NCI-H526 treated with DMSO at 0.1 percent for 48 hours (cell line): ENCODE measurements at places on chromosomes 13 and 19.

- DNase-seq, result no peak
These were observed 272.7 kb downstream of the DIAPH3 start for GRCh38 chr13:59891053-59891452.

GRCh38 chr19:31572102-31572975 lies 223.1 kb upstream of the TSHZ3 start:
- no peak for DNase-seq

- peak; percentile 55 for DNase-seq
These were observed 102.8 kb downstream of the TEX29 start for GRCh38 chr13:111423168-111423785.

DNA sequence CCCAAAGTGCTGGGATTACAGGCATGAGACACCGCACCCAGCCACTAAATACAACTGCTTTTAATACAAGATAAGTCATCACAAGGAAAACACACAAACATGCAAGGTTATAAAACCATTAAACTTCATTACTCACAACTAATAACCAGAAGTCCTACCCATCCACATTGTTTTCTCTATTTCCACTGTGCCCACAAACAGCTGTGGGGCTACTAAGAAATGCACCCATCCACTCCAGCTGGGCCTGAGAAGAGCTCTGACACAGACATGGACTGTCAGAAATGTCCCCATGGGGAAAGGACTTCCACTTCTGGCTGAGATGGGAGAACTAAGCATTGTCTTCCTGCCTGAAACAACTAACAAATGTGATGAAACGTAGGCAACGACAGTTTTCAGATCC lies 17.2 kb downstream of the SAFB2 start:
- no peak for DNase-seq

- no peak for DNase-seq
These were observed 22.1 kb downstream of the PLEKHF1 start for GRCh38 chr19:29687244-29687896.
